Stimulated activated CD8-positive, alpha-beta memory T cell treated with anti-CD3 and anti-CD28 coated beads, Interleukin-4, amount 100 ng/mL, for 1 hour (primary cell): ENCODE measurements at places on chromosomes 1 and 21.

DNA sequence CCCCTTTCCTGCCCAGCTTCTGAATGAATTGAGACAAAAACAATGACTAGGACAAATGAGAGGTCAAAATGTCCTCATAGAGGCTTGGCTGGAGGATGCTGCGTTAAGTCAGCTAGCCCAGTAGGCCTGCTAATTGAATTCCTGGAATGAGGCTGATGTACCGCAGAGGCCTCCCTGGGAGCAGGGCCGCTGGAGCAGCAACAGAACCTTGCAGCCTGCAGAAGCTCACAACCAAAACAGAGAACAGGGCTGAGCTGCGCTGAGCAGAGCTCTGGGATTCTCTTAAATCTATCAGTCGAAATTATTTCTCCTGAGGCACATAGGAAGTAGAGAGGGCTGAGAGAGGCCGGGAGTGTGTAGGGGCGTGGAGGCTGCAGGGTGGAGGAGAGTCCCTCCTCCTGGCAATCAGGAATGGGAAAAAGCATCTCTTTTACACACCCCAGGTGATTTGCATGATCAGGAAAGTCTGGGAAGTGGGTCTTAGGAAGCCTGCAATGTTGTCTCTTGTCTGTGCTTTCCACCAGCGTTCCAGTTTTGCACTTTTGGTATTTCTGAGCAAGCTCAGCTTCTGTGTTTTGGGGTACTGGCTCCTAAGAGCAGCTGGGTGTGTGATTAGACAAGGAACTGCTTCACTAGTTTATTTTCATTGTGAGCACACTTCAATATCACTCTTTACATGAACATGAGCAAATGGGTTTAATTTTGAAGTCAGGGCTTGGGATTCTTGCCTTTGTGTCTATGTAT is 66.5 kb downstream of the RYR2 start:
- DNase-seq = no peak

GRCh38 chr1:59674595-59674994 is 140.2 kb upstream of the HOOK1 start:
- DNase-seq = no peak

- DNase-seq = no peak
These were observed 1.4 kb downstream of the ATP5PO start for GRCh38 chr21:33914188-33914587.

DNA sequence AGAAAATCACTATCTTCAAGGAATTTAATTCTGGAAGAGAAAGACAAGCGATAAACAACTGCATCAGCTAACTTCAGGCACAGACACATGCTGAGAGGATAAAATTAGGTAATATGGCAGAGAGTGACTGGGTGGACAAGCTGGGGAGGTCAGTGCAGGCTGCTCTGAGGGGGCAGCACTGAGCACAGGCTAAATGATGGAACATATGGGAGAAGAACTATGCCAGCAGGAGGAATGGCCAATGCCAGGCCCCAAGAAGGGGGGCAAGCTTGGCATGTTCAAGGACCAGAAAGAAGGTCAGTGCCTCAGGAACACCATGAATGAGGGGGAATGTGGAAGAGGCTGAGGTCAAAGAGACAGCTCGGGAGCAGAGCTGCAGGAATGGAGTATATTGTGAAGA is 190.7 kb upstream of the MAP1LC3C start:
- no peak for DNase-seq

DNA sequence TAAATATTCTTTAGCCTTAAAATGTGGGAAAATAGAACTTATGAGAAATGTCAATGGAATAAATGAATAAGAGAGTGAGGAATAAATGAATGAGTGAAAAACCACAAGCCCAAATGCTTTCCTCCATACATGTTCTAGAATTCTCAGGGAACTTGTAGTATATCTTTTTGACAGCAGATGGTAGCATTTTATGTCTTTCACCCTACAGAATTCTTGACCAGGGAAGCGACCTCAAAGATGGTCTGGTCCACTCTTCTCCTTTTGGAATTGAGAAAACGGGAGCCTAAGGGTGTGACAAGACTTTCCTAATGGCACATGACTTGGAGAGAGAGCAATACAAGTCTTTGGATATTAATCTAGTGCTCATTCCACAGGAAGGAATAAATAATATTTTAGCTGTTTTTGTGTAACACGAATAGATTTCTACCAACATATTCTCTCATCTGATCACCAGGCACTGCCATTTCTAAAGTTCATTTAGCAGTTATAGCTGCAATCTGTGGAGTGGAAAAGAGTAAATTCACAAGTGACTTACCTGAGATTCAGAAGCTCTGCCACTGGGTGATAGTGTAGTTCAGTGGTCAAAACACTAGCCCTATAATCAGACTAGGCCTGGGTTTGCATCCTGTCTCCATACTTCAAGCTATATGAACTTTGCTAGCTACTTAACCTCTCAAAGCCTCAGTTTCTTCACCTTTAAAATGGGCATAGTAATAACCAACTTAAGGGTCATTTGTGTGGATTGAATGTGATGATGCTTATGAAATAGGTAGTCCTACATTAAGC is 15.0 kb upstream of the F5 start:
- no peak for DNase-seq

GRCh38 chr1:213423041-213423440 is 372.0 kb downstream of the RPS6KC1 start:
- DNase-seq = no peak

GRCh38 chr1:201553496-201554189 is 14.7 kb downstream of the NAV1 start:
- DNase-seq = no peak

GRCh38 chr21:34813266-34813894 is 144.6 kb downstream of the CLIC6 start:
- no peak for DNase-seq

DNA sequence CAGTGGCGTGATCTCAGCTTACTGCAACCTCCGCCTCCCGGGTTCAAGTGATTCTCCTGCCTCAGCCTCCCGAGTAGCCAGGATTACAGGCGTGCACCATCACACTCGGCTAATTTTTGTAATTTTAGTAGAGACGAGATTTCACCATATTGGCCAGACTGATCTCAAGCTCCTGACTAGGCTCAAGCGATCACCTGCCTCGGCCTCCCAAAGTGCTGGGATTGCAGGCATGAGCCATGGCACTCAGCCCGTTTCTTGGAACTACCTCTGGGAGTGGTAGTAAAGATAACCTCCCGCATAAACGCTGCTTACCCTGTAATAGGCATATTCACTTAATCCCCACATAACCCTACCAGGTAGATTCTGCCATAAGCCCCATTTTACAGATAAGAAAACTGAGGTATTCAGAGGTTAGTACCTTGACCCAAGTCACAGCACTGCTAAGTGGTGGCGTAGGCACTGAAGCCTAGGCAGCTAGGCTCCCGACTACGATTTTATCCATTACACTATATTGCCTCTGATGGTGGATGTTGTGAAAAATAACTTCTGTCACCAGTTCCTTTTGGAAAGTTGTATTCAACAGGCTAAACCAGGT is 143.8 kb downstream of the SDCCAG8 start:
- no peak for DNase-seq

GRCh38 chr1:935751-936231 is 12.1 kb downstream of the SAMD11 start:
- DNase-seq = no peak

DNA sequence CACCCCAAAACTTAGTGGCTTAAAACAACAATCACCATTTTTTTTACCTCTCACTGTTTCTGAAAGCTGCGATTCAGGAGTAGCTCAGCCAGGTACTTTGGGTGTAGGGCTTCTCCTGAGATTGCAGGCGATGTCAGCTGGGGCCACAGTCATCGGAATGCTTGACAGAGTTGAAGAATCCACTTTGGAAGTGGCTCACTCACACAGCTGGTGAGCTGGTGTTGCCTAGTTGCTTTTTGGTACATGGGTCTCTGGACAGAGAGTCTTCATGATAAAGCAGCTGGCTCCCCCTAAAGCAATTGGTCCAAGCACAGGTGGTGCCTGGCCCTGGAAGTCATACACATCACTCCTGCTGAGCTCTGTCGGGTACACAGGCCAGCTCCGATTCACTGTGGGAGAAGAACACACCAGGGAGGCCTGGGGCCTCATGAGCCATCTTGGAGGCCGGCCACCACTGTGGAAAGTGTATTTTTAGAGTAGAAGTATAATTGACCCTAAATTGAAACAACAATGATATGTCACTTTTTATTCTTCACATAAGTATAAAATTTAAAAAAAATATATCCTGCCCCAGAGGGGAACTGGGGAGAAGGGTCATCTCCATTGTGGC is 75.2 kb upstream of the GALNT2 start:
- no peak for DNase-seq

- DNase-seq = no peak
These were observed 174.1 kb upstream of the SGIP1 start for GRCh38 chr1:66359815-66360214.

DNA sequence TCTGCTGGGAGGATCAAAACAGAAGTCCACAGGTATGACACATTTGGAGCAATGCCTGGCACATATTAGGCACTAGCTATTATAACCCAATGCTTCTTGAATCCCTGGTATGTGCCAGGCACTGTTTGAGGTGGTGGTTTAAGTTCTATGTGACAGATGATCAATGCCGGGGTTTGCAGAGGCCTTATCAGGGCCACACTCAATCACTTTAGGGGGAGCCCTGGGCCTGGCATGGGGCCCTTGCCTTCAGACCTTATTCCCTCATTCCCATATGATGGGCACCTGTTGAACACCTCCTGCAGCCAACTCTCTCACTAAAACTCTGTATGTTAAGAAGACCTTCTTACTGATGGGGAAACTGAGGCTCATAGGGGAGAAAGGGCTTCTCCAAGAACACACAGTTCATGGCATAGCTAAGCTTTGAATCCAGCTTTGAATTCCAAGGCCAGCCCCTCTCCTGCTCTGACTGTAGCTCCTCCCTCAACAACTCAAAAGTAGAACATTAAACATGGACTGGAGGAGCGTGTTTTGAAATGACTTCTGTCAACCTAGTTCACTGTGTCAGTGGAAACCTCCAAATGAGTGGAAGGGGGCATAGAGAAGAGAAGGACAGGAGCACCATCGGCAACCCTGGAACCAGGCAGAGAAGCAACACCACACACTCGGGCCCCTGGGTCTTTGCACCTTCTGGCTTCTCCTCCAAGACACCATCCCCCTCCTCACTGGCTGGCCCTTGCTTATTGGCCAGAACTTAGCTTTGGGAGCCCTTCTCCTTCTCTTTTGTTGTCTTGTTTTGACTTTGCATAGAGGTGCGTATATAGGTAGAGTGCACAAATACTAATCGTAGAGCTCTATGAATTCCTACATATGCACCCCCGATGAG is 6.6 kb upstream of the IFFO2 start:
- DNase-seq = no peak

- DNase-seq = no peak
These were observed 24.1 kb downstream of the PIGM start for GRCh38 chr1:160007577-160008200.

DNA sequence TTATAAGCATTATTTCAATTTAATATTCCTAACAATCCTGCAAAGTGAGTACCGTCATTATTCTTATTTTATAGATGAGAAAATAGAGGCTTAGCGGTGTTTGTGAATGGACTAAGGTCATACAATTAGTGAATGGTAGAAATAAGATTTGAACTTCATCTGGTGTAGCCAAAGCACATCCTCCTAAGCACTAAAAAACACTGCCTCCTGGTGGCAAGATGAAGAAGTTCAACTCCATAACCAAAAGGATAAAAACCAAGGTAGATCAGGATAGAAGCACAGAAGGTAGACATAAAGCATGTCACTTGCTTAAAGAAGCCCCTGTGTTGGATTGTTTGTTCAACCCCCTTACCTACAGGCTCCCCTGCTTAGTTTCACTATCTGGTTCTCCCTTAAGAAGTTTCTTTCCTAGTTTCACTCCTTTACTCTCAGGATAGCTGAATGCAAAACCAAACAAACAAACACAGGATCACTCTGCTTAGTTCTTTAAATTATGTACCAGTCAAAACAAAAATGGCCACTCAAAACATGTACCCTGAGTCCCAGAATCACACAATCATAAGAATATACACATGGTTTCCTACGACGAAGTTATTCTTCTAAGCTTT is 12.7 kb upstream of the AIM2 start:
- DNase-seq = no peak

DNA sequence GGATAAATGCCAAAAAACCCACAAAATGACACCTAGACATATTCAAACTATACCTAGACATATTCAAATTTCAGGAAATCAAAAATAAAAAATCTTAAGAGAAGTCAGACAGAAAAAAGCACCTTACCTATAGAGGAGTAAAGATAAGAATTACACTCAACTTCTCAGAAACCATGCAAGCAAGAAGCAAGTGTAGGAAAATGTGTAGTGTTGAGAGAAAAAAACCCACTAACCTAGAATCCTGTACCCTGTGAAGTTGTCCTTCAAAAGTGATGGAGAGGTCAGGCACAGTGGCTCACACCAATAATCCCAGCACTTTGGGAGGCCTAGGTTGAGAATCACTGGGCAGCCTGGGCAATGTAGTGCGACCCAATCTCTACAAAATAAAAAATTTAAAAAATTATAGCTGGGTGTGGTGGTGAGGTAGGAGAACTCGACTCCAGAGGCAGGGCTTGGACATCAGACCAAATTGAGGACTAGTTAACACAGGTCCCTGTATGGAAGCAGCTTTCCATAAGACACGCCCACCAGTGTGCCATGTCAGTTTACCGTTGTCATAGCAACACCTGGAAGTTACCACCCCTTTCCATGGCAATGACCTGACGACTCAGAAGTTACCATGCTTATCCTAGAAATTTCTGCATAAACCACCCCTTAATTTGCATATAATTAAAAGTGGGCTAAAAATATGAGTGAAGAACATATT is 20.7 kb downstream of the PDIK1L start:
- DNase-seq = no peak

GRCh38 chr1:46315669-46316403 is 12.3 kb downstream of the UQCRH start:
- DNase-seq = no peak

GRCh38 chr1:97304366-97304765 is 582.8 kb downstream of the PTBP2 start:
- DNase-seq = no peak

DNA sequence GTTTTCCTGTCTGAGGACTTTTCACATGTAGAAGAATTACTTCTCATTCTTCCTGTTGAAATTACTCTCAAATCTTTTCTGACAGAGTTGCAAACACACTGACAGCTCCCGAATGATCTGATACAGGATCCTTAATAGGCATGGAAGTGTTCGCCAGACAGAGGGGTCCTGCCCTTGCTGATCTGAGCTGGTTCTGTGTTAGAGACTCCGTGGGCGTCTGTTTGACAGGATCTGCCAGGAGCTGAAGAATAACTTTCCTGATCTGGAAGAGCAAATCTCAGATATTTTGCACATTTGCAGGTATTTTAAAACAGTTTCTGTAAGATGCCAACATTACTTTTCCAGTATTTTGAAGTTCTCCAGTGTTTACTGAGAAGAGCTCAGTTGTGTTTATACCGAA is 202.3 kb downstream of the DYRK1A start:
- no peak for DNase-seq
